AG04449 (cell line): ENCODE measurements at places on chromosomes 13 and 19.

GRCh38 chr19:18322318-18322758 lies 538 bp downstream of the LSM4 start:
- DNase-seq = no peak

DNA sequence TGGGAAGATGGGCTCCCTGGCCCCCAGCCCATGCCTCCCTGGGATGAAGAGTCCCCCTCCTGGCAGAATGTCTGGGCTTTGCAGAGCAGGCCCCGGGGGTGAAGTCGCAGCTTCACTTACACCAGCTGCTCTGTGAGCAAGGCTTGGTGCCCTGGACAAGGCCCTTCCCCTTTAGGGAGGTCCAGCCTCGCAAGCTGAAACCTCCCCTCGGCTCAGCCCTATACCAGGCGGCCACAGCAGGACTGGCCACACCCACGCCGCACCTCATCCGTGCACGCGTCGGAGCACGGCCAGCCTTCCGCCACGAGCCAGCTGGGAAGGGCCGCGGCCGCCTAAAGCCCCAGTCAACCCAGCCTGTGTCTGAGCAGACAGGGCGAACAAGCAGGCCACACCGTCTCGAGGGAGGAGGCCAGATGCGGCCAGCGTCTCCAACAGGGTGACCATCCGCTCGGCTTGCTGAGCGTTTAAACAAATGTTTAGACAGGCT lies 83.2 kb upstream of the MCF2L start:
- no peak for DNase-seq

GRCh38 chr13:40230833-40231266 lies 435.6 kb downstream of the FOXO1 start:
- no peak for DNase-seq

DNA sequence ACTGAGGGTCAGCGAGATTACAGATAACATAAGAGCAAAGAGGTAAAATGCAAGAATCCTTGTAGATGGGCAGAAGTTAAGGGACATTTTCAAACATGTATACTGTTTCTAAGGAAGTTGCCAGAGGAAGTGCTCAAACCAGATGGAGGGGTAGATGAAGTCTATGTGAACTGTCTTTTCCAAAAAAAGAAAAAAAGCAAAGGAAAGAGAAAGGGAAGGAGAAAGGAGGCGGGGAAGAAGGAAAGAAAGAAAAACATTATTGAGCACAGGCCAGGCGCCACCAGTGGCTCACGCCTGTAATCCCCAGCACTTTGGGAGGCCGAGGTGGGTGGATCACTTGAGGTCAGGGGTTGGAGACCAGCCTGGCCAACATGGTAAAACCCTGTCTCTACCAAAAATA lies 5.3 kb downstream of the DMAC2 start:
- no peak for DNase-seq

GRCh38 chr19:4889034-4889815 lies 13.5 kb downstream of the ARRDC5 start:
- DNase-seq = no peak

GRCh38 chr13:46698014-46698413 lies 98.9 kb downstream of the ESD start:
- DNase-seq = no peak

DNA sequence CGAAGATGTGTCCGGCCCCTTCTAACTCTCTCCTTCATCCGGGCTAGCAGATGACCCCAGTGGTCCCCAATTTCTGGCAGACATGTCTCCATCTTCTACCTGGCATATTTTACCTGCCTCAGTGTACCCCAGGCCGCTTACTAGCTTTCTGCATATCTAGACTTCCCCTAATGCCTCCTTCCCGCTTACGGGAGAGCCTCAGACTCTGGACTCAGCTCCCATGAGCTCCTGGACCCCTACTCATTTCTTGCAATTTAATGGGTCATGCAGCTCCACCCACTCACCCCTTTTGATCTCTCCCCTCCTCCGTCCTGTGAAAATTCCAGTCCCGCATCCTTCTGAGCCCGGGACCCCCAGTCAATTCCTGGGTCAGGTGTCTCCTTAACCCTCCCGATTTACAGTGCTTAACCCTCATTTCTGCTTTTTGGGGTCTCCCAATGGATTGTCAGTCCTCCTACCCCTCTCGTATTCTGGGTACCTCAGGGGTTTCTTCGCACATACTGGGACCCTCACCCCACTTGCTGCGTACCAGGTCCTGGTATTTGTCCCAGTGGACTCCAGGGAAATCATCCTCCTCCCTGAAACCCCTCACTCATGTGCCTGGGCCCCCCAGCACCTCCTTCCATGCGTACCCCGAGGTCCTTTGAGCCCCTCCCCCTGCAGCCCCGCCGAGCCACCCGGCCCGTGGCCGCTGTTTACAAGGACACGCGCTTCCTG lies 500 bp upstream of the JUNB start:
- no peak for DNase-seq

DNA sequence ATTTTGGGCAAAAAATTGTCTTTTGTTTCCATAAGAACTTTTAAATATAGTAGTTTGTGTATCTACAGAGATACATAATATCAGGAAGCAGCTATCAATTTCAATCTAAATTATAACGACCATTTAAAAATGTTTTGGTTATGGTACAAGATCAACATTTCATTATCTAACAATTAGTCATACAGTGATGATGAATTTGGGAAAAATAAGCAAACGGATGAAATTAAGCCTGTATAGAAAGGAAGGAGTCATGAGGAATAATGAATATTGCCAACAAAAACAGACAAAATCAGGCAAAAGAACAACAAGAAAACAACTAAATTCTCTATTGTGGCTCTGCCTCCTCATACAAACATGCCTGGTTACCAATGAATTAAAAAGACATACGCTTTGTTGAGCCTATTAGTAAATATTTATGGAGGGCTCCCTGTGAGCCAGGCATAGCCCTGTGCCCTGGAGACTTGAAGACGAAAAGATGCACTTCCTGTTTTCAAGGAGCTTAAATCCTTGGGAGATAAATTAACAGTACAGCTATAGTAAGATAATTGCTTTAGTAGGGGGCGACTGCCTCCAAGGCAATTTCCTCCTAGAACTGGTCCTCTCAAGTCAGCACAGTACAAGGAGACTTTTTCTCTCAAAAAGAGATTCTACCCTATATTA lies 73.0 kb downstream of the NALCN start:
- DNase-seq = no peak

GRCh38 chr19:46254776-46255175 lies 25.2 kb downstream of the IGFL1 start:
- DNase-seq = no peak
